ENCODE measurements at places on chromosomes 16 and 17.

DNA sequence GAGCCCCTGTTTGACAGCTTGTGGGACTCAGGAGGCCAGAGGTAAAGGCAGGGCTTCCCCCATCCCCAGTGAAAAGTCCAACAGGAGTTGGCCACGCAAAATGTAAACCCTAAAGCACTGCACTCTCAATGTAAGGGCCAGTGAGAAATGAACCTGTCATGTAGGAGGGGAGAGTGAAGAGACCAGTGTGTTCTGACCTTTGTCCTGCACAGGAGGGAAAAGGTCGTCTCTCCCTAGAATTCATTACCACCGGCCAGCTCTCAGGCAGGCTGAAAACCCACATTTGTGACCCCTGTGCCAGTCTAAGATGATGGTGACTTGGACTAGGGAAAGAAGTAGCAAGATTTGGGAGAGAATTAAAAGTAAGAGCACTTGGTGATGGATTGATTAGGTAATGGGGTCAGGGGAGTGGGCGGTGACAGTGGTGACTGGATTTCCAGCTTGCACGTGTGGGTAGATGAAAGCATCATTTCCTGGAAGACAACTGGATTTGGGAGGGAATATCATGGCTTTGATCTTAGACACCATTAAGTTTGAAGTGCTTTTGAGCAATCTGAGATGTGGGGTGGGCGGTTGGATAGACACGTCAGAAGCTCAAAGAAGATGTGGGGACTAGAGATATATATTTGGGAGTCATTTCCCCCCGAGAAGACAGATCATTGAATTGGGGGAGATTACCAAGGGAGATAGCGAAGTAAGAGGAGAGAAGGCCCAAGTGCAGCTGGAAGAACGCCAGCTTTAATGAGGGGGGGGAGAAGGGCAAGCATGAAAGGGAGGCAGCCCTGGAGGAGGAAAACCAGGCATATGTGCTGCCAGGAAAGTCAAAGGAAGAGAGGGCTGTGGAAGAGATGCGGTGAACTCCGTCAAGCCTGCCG is 119.5 kb downstream of the NTN1 start:
- DNase-seq = no peak

DNA sequence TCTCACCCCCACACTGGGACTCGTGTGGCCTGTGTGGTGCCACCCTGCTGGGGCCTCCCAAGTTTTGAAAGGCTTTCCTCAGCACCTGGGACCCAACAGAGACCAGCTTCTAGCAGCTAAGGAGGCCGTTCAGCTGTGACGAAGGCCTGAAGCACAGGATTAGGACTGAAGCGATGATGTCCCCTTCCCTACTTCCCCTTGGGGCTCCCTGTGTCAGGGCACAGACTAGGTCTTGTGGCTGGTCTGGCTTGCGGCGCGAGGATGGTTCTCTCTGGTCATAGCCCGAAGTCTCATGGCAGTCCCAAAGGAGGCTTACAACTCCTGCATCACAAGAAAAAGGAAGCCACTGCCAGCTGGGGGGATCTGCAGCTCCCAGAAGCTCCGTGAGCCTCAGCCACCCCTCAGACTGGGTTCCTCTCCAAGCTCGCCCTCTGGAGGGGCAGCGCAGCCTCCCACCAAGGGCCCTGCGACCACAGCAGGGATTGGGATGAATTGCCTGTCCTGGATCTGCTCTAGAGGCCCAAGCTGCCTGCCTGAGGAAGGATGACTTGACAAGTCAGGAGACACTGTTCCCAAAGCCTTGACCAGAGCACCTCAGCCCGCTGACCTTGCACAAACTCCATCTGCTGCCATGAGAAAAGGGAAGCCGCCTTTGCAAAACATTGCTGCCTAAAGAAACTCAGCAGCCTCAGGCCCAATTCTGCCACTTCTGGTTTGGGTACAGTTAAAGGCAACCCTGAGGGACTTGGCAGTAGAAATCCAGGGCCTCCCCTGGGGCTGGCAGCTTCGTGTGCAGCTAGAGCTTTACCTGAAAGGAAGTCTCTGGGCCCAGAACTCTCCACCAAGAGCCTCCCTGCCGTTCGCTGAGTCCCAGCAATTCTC is 27.4 kb downstream of the STH start:
- DNase-seq = no peak

- no peak for DNase-seq
These were observed 2.1 kb upstream of the GSDMB start for GRCh38 chr17:39920218-39921210.

DNA sequence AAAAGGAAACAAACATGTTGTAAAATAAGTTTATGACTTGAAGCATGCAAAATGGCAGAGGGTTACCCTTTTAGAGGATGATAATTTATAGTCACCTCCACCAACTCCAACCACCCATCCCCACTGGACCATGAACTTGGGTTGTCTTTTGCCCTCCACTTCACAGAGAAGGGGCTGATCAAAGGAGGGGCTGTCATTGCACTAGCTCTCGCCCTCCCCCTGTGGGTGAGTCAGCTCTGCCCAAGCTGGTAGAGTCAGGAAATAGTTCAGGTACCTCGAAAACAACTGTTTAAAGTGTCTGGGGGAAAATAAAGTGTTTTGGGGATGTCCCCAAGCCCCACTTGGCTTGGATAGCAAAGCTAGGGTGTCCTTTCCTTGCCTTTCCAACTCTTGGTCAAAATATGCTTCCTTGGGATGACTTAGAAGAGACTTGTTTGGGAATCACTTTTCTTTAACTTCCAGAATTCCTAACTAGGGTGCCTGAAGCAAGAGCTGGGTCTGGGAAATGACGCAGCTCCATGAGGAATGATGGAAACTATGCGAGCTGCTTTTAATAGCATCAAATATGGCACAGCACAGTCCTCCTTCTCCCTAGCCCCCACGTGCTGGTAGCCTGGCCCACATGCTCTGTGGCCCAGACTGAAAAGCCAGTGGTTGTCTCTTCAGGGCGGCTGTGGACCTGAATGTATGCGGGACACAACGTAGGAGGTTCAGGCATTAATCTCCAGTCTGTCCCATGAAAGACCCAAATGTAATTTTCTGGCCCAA is 40.7 kb downstream of the TBX4 start:
- DNase-seq = no peak

- no peak for DNase-seq
These were observed 49.2 kb upstream of the MAP3K14 start for GRCh38 chr17:45366049-45366448.
